ENCODE measurements at places on chromosomes 4 and X. TPM values are rescaled to one million over a fixed set of nuclear protein-coding genes. Genes with fewer than 3 reads are reported as not detected.

DNA sequence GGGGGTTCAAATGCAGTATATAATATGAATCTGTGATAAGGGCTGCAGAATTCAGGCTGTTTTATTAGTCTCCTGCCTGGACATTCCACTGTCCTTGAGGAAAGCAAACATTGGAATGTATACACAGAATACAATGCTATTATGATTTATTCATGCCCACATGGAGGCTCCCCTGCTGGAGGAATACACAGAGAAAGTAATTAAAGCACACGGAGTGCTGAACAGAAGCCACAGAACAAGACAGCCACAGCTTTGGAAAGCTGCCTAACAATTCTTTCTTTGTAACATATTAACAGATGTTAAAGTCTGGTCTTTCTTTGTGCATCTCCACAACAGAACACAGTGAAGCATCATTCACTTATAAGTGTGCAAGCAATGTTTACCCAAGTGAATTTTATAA is 155.8 kb downstream of the ARAP2 start:
- H3K27me3 ChIP-seq: no peaks in the 10 kb centered on the region
- H3K4me3 ChIP-seq: no peak overlapping the region
- no peak overlapping the region for H3K27ac ChIP-seq
- no peak for DNase-seq
- no peaks in the 10 kb centered on the region for H3K4me1 ChIP-seq
- no peaks in the 10 kb centered on the region for H3K36me3 ChIP-seq

Gene UGT8
- 6.8 TPM for total RNA-seq

DNA sequence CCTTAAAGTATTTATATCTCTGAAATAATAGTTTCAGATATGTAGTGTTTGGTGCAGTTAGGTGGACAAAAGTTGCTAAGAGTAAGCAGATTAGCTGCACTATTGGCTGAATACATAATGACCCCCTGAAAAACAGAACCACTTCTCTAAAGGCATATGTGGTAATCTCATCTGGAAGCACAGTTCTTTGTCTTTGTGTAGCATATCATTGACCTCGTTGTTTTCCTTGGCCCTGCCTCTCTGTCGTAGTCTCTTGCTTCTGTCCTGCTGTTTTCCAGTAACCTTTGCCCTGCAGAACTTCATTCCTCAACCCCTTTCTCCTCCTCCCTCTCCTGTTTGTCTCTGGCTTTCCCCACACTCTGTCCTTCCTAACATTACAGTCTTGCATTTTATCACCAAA is 41.4 kb downstream of the JADE3 start:
- H3K27me3 ChIP-seq: no peaks in the 10 kb centered on the region
- H3K4me1 ChIP-seq: peaks cover 14% of the 10 kb centered on the region
- H3K4me3 ChIP-seq: no peak overlapping the region
- no peak for DNase-seq
- H3K27ac ChIP-seq: peak overlapping the region; percentile 61

GRCh38 chr4:138087066-138087719 is 155.0 kb downstream of the SLC7A11 start:
- no peak for DNase-seq
- no peaks in the 10 kb centered on the region for H3K27me3 ChIP-seq

DNA sequence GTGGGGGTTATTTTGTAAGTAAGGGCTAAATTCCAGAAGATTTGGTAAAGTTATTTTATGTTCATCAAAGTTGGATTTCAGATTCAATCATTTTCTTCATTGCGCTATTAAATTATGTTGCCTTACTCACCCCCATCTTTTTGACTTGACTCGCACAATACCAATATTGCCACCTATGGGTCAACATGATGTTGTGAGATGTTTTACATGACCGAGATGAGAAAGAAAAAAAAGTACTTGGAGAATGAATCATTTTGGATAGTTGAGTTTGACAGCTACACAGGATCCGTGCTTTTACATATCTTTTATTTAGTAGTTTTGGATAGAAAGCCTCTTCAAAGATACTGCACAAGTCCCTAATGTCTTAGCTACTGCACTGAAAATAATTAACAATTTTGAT is 224.2 kb upstream of the EMCN start:
- no peak overlapping the region for H3K27ac ChIP-seq
- H3K36me3 ChIP-seq: no peaks in the 10 kb centered on the region
- no peak for DNase-seq
- H3K4me1 ChIP-seq: no peaks in the 10 kb centered on the region

DNA sequence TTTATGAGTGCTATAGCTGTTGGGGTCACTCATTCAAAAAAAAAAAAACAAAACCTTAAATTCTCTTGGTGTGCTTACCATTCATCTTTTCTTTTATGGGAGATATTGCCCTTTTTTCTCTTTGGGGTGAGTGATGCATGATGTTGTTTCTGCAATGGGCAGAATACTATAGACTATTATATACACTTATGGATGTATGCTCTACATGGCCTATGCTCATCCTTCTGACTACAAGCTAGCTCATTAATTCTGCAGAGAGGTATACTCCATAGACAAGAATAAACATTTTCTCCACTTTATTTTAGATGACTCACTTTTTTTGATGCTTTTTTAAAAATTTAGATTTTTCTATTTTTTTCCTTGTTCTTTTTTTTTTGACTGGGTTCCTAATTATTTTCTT is 160.3 kb upstream of the ANK2 start:
- H3K4me3 ChIP-seq: peak overlapping the region; percentile 16
- H3K27ac ChIP-seq: no peak overlapping the region
- no peaks in the 10 kb centered on the region for H3K27me3 ChIP-seq
- H3K36me3 ChIP-seq: no peaks in the 10 kb centered on the region
- no peak for DNase-seq

DNA sequence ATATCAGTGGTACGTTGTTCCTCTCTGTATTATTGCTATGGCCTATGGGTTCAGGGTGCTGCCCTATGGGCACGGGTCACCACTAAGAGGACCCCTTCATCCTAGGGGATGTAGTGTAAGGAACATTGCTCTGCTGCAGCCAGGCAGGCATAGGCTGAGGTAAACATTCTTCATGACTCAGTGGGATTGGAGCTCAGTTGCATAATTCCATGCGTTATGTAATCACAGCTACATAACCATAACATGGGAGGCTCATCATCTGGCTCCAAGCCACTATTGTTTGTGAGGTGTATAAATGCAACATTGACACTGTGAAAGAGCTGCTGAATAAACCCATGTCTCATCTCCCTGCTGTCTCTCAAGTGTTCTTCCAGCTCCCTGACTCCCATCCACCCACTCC is 375.2 kb downstream of the MAGEE1 start:
- no peaks in the 10 kb centered on the region for H3K4me1 ChIP-seq
- no peak overlapping the region for H3K27ac ChIP-seq
- H3K27me3 ChIP-seq: no peaks in the 10 kb centered on the region
- H3K36me3 ChIP-seq: no peaks in the 10 kb centered on the region
- H3K4me3 ChIP-seq: no peak overlapping the region
- no peak for DNase-seq

Gene COX7B2
- total RNA-seq: not detected

- H3K27me3 ChIP-seq: no peaks in the 10 kb centered on the region
- H3K36me3 ChIP-seq: no peaks in the 10 kb centered on the region
- DNase-seq: no peak
Observed at GRCh38 chr4:21864686-21865085, 83.9 kb downstream of the KCNIP4 start.

GRCh38 chr4:55055529-55055928 is 69.9 kb downstream of the KDR start:
- H3K4me3 ChIP-seq: no peak overlapping the region
- H3K4me1 ChIP-seq: no peaks in the 10 kb centered on the region

DNA sequence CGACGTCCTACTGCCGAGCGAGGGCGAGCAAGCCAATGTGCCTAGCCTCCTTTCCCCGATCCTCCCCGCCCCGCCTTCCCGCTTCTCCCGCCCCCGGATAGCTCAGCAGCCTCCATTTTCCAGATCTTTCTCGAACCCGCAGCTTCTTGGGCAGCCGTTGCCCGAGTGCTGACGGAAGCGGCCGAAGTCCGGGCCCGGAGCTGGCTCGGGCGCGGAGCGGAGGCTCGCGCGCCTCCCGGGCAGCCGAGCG is 172 bp upstream of the HSPA4L start:
- H3K27ac ChIP-seq: peak overlapping the region; percentile 78
- DNase-seq: peak; percentile 92
- H3K27me3 ChIP-seq: no peaks in the 10 kb centered on the region
- H3K4me3 ChIP-seq: peak overlapping the region; percentile 50
- peaks cover 7% of the 10 kb centered on the region for H3K4me1 ChIP-seq

Gene MAP3K15
- 3.6 TPM for total RNA-seq

GRCh38 chrX:105610411-105610810 is 211.9 kb upstream of the NRK start:
- no peaks in the 10 kb centered on the region for H3K36me3 ChIP-seq
- H3K4me3 ChIP-seq: no peak overlapping the region
- H3K27me3 ChIP-seq: no peaks in the 10 kb centered on the region
- H3K27ac ChIP-seq: no peak overlapping the region

- H3K27ac ChIP-seq: no peak overlapping the region
- no peaks in the 10 kb centered on the region for H3K27me3 ChIP-seq
- no peak for DNase-seq
- no peaks in the 10 kb centered on the region for H3K36me3 ChIP-seq
- no peak overlapping the region for H3K4me3 ChIP-seq
- H3K4me1 ChIP-seq: no peaks in the 10 kb centered on the region
Observed at GRCh38 chrX:112025753-112026152, 56.8 kb downstream of the TRPC5 start.

DNA sequence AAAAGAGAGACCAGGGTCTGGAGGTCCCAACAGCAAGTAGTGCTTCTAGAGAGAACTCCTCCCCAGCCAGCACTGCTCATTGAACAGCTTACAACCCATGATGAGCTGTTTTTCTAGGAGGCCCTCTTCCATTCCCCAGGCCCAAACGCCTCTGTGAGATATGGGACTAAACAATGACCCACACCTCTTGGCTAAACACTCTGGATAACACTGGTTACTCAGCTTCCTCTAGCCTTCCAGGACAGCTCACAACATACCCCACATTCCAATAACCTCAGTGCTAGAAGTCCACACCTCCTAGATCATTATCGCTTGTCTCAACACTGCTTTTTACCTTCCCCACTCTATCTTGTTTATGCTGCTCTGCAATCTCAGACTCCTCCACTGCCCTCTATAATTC is 35.4 kb upstream of the PGRMC2 start:
- H3K27me3 ChIP-seq: no peaks in the 10 kb centered on the region
- H3K36me3 ChIP-seq: no peaks in the 10 kb centered on the region
- H3K4me1 ChIP-seq: no peaks in the 10 kb centered on the region
- no peak overlapping the region for H3K27ac ChIP-seq
- no peak for DNase-seq

GRCh38 chr4:183797445-183798300 is 107.4 kb upstream of the STOX2 start:
- DNase-seq: peak; percentile 87
- H3K4me1 ChIP-seq: no peaks in the 10 kb centered on the region
- H3K27ac ChIP-seq: peak overlapping the region; percentile 40
- H3K27me3 ChIP-seq: peaks cover 16% of the 10 kb centered on the region
- peak overlapping the region; percentile 74 for H3K4me3 ChIP-seq

- DNase-seq: no peak
- no peaks in the 10 kb centered on the region for H3K27me3 ChIP-seq
- peaks cover 98% of the 10 kb centered on the region for H3K36me3 ChIP-seq
- no peak overlapping the region for H3K4me3 ChIP-seq
- H3K4me1 ChIP-seq: no peaks in the 10 kb centered on the region
- no peak overlapping the region for H3K27ac ChIP-seq
Observed at GRCh38 chr4:25401066-25401465, 24.0 kb downstream of the ANAPC4 start.

DNA sequence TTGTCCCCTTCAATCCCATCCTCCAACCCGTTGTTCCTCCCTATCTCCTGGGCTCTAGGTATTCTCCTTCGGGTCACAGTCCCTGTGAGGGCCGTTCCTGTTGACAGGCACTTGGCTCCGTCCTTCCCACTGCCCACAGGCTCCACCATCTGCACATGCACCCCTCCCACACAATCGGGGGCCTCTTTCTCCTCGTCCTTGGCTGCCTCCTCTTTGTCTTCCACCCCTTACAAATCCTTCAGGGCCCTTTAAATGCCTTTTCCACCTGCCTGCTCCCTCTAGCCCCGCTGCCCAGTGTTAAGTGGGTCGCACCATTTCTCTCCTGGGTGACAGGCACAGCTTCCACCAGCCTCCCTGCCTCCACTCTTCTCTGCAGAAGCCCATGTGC is 2.7 kb upstream of the AVPR2 start:
- H3K36me3 ChIP-seq: no peaks in the 10 kb centered on the region
- H3K27ac ChIP-seq: no peak overlapping the region
- no peaks in the 10 kb centered on the region for H3K27me3 ChIP-seq
- H3K4me3 ChIP-seq: no peak overlapping the region

DNA sequence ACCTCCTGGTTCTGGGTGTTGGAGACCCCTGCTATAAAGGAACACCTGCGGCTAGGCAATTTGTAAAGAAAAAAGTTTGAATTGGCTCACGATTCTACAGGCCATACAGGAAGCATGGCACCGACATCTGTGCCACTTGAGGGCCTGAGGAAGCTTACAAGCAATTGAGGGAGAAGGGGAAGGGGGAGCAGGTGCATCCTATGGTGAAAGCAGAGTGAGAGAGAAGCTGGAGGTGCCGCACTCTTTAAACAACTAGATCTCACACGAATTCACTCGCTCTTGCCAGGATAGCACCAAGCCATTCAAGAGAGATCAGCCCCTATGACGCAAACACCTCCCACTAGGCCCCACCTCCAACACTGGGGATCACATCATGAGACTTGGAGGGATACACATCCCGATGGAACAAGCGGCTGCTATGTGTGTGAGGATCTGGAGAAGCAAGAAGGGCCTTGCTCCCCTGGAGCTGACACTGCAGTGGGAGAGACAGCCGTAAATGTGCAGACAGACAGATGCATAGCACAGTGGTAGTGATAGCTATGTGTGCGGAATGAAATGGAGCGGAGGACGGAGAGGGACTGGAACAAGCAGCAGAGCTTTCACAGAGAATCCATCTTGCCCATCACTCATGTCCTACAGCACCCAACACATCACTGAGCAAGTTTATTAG is 60.7 kb upstream of the HELT start:
- H3K4me3 ChIP-seq: no peak overlapping the region
- DNase-seq: no peak
- H3K27ac ChIP-seq: no peak overlapping the region

Gene SYTL5
- not detected for total RNA-seq

GRCh38 chr4:107243141-107243781 is 207.1 kb upstream of the DKK2 start:
- no peaks in the 10 kb centered on the region for H3K36me3 ChIP-seq
- no peak overlapping the region for H3K4me3 ChIP-seq
- no peak overlapping the region for H3K27ac ChIP-seq
- H3K27me3 ChIP-seq: no peaks in the 10 kb centered on the region

Gene CLGN
- 0.26 TPM for total RNA-seq

GRCh38 chr4:64781737-64782326 is 372.6 kb upstream of the TECRL start:
- no peak for DNase-seq
- no peaks in the 10 kb centered on the region for H3K36me3 ChIP-seq
- H3K27me3 ChIP-seq: no peaks in the 10 kb centered on the region
- no peak overlapping the region for H3K27ac ChIP-seq
- H3K4me3 ChIP-seq: no peak overlapping the region
- no peaks in the 10 kb centered on the region for H3K4me1 ChIP-seq

DNA sequence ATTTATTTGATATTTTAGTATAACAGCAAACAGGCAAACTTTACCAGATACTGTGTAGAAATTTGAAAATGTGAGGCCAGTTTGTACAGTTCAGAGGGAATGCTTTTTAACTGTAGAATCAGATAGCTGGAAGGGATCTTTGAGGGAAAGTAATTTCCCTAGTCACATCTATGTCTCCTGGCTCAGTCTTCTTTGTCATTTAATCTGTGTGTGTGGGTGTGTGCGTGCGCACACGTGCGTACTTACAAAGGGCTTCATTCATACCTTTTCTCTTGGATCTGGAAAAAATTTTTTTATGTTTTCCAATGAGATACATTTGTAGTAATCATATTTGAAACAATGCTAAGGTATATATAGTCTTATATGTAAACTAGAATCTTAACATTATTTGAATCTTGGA is 44.6 kb downstream of the IL13RA1 start:
- no peak overlapping the region for H3K27ac ChIP-seq
- no peak for DNase-seq
- H3K4me1 ChIP-seq: no peaks in the 10 kb centered on the region
- H3K36me3 ChIP-seq: no peaks in the 10 kb centered on the region
- H3K4me3 ChIP-seq: no peak overlapping the region

Measured in spleen (tissue), 13 donors.